ENCODE measurements at places on chromosomes 2 and 18.
A peak's percentile ranks its signal among the peaks of the same experiment; 100 is the strongest.

GRCh38 chr2:112947374-112947773 is 30.4 kb upstream of the IL36G start:
- no peak for DNase-seq

- no peak for DNase-seq
Measured at GRCh38 chr2:60957224-60957623, 60.3 kb upstream of the PEX13 start.

- no peak for DNase-seq
Measured at GRCh38 chr2:176685908-176686307, 416.7 kb downstream of the MTX2 start.

DNA sequence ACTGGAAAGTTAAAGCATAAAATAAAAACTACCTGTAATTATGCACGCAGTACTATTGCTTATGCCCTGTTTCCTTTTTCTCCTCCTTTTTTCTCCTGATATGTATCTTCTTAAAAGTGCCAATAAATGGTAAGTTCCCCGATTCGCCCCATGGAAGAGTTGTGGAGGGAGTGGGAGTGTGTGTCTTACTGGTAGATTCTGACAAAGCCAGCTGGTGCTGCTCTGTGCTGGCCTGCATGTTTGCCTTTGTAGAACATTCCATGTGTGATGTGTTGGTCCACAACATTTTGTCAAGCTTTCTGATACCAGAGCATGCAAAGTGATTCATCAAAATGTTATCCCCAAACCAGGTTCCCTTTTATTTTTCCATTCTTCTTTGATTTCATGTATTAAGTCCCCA is 356.9 kb upstream of the RAB12 start:
- no peak for DNase-seq

DNA sequence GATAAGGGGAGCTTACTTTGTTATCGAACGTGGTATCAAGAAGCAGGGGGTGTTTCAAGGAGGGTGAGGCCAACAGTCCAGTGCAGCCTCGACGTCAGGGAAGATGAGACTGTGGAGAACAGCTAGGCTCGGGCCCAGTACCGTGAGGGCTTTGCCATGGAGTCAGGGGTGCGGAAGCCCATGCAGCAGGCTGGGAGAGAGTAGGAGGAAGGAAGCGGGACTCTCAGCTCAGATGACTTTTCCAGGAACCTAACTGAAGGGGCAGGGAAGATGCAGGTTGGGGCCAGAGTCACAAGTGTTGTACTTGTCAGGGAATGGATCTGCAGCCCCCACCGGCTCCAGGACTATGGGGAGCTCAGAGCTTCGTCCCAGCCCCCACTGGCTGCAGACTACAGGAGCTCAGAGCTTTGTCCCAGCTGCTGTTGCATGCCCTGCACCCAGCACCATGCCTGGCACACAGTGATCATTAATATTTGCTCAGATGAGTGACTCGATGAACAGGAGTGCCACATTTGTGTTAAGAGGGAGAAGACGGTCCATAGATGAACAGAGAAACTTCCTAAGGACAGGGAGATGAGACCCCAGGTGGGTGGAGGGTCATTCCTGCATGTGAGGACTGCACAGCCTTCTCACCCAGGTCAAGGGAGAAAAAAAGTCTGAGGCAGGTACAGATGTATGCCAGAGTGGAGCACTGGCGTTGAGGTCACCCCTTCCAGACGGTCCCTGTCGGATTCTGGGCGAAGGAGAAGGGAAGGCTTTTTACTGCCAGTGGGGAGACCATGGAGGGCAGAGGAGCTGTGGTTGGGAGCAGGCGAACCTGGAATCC is 36.4 kb downstream of the PTGR3 start:
- no peak for DNase-seq

DNA sequence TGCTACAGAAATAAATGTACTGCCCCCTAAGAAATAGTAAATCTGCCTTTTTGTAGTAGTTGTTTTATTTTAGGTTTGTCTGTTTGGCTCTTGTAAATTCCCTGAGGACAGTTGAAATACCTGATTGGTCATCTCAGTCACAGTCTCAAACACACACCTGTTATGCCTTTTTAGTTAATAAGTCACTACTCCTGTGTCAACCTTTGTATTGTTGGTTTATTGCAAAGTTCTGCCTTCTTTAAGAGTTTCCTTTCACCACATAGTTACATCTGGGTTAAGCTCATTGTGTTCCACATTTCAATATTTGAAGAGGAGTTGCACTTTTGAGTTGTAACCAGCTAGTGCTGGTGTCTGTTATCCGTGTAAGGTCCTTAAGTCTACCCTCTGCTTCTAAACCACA is 198.7 kb downstream of the CCDC85A start:
- no peak for DNase-seq

DNA sequence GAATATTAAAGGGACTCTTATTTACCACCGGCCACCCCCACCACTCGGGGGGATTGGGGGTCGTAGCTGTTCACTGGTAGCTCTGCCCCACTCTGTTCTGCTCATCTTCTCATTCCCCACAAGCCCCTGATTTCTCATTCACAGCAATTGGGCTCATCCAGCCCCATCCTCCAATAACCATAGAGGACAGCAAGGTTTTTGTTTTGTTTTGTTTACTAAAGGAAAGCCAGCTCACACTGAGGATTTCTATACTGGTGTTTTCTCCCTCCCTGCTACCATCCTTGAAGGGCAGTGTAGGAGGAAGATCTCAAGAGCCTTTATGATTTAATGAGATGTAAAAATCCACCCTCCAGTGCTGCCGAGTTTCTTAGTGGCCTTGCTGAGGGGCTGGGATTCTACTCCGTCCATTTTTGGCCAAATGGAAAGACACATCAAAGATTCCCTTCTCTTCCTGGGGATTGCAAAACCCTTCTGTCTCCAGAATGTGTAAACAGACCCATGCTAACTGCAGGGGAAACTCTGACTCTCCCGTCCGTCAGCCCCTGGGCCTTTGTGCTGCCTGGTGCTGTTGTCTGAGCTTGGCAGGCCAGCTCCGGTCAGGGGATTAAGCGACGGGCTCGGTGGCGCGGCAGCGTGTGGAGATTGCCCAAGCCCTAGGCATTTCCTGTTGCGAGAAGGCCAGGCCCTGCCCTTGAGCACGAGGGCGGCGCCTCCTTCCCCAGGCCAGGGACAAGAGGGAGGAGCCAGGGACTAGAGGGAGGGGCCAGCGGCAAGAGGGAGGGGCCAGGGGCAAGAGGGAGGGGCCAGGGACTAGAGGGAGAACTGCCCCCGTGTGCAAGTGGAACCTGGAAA is 165.0 kb downstream of the ANTXR1 start:
- peak; percentile 82 for DNase-seq

DNA sequence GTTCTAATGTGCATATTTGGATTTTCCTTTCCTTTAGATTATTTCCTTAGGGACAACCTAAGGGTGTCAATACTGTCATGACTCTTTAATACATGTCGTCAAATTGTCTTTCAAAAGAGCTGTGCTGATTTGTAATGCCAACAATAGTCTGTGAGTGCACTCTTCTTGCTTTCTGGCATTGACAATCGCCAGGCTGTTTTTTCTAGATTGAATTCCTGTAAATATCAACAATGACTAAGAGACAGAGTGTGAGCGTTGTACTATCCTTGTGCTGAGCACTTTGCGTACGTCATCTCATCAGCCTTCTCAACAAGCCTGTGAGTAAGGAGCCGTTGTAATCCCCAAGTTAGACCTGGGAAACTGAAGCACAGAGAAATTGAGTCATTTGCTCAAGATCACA is 96.0 kb downstream of the ACOXL start:
- DNase-seq = no peak

GRCh38 chr2:219551441-219552381 is 7.9 kb downstream of the TMEM198 start:
- no peak for DNase-seq

DNA sequence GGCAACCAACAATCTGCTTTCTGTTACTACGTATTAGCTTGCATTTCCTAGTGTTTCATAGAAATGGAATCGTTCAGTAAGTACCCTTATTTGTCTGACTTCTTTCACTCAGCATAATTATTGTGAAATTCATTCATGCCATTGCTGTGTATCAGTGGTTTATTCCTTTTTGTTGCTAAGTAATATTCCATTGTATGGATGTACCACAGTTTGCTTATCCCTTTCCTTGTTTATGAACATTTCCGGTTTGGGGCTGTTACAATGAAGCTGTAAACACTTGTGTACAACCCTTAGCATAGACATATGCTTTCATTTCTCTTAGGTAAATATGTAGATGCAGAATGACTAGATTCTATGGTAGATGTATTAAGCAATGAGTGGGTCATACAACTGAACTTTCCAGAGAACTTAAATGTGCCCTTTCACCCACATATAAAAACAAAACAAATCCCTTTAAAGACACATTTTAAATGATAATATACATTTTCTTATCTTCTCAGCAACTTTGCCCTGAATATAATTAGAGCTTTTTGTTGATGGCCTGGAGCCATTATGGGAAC is 21.9 kb downstream of the FER1L5 start:
- DNase-seq = no peak

DNA sequence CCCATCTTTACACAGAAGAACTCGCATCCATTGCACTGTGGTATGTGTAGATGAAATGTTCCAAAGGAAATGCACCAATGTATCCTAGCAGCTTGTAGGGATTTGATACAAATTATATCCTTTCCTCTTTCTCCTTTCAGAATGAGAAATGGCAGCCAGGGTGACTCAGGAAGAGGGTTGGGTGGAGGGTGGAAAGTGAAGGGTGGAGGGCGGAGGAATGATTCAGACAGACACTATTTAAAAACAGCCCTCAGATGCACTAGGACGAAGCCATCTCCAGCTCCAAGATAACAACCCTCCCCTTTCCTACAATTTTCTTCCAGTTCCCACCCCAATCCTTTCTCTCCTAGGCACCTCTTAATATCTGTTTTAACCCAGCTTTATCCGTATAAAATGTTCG is 96.2 kb upstream of the STK39 start:
- no peak for DNase-seq

DNA sequence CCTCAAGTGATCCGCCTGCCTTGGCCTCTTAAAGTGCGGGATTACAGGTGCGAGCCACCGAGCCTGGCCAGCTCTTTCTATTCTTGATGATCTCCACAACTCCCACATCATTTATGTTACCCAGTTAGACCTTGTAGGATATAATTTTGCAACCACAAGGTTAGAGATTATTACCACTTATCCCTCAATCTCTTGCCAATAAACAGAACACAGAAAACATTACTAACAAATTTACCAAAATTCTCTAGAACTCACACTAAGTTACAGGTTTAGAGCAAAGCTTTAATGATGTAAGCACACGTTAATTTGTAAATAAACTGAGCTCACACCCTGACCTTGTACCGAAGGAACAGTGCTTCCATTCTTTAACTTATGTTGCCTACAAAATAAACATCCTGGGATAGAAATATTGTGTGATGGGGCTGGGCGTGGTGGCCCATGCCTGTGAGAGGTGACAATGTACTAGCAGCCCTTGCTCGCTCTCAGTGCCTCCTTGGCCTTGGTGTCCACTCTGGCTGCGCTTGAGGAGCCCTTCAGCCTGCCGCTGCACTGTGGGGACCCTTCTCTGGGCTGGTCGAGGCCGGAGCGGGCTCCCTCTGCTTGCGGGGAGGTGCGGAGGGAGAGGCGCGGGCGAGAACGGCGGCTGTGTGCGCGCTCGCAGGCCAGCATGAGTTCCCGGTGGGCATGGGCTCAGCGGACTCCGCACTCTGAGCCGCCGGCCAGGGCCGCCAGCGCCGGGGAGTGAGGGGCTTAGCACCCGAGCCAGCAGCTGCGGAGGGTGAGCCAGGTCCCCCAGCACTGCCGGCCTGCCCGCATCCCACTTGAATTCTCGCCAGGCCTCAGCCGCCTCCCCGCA is 42.1 kb upstream of the ITSN2 start:
- no peak for DNase-seq

DNA sequence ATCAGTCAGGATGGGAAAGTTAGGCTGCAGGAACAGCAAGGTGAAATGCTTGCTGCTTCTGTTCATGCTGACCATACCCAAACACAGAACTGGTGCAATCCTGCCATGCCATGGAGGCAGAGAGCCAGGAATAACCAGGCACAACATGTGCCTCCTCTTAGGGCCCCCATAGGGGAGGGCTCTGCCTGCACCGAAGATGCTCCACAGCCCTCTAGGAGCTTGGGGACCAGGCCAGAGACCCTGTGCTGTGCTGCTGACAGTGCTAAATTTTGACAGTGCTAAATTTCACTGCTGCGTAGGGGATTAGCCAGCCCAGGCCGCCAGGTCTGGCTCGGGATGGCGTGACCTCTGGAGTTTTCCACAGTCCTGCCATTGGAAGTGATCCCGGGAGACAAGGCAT is 173.3 kb downstream of the SH3RF3 start:
- no peak for DNase-seq
